ENCODE measurements at places on chromosomes 2 and 18.
A peak's percentile ranks its signal among the peaks of the same experiment; 100 is the strongest.

DNA sequence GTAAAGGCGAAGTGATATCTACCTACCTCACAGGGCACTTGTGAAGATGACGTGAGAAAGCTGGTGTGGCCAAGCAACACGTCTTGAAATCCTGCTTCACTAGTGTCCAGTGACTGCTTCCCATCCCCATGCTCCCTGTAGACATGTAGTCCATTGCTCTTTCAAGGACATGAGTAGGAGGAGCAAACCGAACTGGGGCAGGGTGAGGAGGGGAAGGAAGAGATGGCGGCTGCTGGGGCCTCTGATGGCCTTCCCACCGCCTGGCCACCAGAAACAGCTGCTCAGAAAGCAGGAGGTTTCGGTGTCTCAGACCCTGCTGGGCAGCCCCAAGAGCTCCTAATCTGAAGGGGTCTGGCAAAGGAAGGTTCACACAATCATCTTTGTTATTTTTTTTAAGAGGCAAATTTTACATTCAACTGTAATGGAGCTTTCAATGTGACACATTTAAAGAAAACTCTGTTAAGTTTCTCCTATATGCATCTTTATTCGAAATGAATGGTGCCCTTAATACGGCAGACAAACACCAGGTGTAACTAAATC is 14.7 kb downstream of the CPLX4 start:
- DNase-seq: no peak

DNA sequence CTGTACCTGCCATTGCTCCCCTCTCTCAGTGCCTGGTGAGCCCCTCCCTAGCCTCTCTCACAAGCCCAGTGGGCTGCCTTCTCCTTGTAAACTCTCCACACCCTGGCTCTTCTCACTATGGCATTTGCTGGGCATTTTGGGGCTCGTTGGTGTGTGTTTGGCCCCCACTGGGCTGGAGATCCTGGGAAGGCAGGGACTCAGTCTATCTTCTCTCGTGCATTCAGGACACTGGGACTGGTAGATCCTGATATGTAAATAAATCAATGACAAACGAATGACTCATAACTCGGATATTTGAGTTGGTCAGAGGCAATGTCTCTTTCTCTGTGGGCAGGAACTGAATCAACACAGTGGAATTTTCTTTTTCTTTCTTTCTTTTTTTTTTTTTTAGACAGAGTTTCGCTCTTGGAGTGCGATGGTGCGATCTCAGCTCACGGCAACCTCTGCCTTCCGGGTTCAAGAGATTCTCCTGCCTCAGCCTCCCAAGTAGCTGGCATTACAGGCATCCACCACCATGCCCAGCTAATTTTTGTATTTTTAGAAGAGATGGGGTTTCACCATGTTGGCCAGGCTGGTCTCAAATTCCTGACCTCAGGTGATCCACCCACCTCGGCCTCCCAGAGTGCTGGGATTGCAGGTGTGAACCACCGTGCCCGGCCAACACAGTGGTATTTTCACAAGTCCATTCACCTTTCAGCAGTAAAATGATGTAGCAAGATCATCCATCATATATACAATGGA is 144.6 kb upstream of the SPRED2 start:
- DNase-seq: peak; percentile 12

- no peak for DNase-seq
These were observed 3.7 kb upstream of the SERTAD2 start for GRCh38 chr2:64657411-64657810.

GRCh38 chr2:172447811-172448493 is 20.6 kb downstream of the ITGA6 start:
- no peak for DNase-seq

GRCh38 chr2:181585732-181586131 is 71.2 kb downstream of the CERKL start:
- DNase-seq: no peak

DNA sequence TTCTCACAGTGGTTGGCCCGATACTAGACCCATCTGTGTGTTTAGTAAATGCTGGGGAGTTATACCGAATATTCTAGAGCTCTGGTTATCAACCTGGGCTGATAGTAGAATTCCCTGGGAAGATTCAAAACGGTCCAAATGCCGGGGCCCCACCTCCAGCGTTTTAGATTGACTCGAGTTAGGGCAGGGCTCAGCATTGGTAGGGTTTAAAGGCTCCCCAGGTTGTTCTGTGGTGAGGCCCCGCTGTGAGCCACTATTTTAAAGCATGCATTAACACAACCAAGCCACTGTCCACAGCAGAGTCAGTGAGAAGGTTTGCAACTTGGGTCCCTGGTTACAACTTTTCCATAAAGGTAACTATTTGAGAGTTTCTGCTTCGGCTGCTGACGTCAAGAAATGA is 73.6 kb downstream of the DYSF start:
- DNase-seq: no peak

GRCh38 chr2:127609031-127609751 is 36.8 kb upstream of the GPR17 start:
- DNase-seq: no peak

- DNase-seq: no peak
These were observed 192.6 kb downstream of the MGAT5 start for GRCh38 chr2:134446383-134447017.

- no peak for DNase-seq
These were observed 32.9 kb downstream of the LBH start for GRCh38 chr2:30264274-30264673.

DNA sequence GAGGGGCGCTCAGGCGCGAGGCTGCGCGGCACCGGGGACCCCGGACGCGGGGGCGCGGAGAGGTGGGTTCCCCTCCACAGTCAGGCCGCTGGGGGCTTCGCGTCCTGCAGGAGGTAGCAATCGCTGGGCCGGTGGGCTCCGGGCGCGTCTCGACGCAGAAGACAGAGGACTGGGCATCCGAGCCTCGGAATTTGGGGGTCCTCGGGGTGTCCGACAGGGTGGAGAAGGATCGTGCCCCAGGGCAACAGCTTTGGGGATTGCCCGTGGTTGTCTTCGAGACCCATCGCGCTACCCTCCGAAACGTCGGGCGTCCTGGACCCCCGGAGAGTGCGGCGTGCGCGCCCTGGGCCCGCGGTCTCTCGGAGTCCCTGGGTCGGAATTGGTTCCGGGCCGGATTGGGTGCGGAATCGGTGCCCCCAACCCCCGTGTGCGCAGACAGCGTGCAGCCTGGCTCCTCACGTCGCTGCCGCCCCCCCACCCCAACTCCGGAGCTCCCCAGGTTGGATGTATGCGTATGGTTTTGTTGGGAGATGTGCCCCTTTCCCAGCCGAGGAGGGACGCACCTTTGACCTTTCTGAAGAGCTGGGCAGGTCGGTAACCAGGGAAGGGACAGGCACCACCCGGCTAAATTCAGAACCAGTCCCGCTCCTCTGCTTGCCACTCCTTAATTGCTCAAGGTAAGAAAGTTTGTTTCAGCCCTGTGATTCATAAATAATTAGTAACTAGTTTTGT is 750 bp downstream of the NPAS2 start:
- DNase-seq: no peak

GRCh38 chr2:70979626-70980025 is 1.2 kb downstream of the ANKRD53 start:
- DNase-seq: no peak

DNA sequence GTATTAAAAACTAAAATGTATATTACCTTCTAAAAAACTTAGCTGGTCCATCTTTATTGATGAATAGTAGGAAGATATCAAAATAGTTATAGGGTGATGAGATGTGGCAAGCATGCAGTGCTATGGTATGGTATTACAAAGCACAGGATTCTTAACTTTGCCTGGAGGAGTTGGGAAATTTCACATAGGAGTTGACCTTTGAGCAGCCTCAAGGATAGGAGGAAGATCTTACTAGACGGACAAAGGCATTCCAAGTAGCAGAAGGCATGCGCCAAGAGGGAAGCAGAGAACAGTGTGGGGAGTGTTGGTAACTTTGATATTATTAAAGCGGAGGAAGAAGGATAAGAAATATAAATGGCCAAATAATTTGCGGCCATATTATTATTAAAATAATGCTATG is 60.0 kb downstream of the TTC21B start:
- DNase-seq: no peak

- no peak for DNase-seq
These were observed 144.4 kb downstream of the MBP start for GRCh38 chr18:76988031-76988826.

GRCh38 chr2:69683170-69683971 is 39.8 kb upstream of the AAK1 start:
- no peak for DNase-seq

DNA sequence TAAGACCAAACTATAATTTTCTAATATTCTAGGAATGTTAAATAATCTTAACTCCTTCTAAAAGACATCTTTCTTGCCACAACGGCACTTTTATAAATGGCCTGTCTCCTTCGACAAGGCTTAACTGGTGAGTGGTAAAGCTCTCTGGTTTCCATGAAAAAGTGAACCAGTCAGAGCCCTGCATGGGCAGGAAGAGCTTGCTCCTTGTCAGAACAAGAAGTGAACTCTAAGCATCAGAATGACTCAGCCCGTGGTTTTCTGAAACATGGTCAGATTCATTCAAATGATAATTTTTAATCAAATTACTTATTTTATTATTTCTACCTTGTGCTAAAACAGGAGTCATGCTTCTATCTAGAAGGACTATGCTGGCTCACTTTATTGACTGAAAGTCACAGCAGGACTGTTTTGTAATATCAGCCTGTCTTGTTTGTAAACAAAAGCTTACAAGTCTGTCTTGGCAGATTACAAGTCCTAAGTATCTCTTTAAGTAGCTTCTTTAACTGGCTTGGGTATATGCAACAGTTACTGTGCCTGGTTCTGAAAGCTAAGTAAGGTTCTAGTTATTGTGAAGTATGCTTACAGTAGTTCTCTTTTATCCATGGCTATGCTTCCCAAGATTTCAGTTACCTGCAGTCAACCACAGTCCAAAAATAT is 245.4 kb downstream of the NAPG start:
- DNase-seq: no peak

GRCh38 chr2:65299246-65299645 is 71.6 kb downstream of the ACTR2 start:
- peak; percentile 27 for DNase-seq

DNA sequence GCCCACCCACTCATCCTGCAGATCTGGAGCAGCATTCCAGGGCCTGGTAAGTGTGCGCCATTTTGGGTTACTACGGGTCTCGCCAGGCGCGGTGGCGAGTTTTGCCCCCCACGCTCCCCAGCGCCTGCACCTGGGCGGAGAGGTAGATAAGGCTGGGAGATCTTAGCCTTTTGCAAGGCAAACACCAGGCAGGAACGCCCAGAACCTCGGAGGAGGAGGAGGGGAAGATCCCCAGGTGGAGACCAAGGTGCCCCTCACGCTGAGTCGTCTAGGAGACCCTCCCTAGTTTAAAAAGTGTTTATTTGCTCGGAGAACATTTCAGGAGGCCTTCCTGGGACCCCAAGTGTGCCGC is 365 bp upstream of the RAMP1 start:
- DNase-seq: no peak

- DNase-seq: peak; percentile 52
These were observed at the start of gene MTERF4 for GRCh38 chr2:241102239-241102803. MTERF4 (minus strand) TSS chr2:241102287; CDS start chr2:241102273, 14 bp downstream.

- no peak for DNase-seq
These were observed 670.7 kb downstream of the ERBB4 start for GRCh38 chr2:211867845-211868451.

- DNase-seq: no peak
These were observed 406.8 kb downstream of the NBAS start for GRCh38 chr2:15154297-15154696.

GRCh38 chr2:168602846-168603401 is 146.9 kb downstream of the CERS6 start:
- DNase-seq: no peak

- DNase-seq: no peak
These were observed 15.5 kb upstream of the ATG16L1 start for GRCh38 chr2:233235977-233236376.

GRCh38 chr18:9519399-9519798 is 44.1 kb downstream of the RALBP1 start:
- DNase-seq: no peak

DNA sequence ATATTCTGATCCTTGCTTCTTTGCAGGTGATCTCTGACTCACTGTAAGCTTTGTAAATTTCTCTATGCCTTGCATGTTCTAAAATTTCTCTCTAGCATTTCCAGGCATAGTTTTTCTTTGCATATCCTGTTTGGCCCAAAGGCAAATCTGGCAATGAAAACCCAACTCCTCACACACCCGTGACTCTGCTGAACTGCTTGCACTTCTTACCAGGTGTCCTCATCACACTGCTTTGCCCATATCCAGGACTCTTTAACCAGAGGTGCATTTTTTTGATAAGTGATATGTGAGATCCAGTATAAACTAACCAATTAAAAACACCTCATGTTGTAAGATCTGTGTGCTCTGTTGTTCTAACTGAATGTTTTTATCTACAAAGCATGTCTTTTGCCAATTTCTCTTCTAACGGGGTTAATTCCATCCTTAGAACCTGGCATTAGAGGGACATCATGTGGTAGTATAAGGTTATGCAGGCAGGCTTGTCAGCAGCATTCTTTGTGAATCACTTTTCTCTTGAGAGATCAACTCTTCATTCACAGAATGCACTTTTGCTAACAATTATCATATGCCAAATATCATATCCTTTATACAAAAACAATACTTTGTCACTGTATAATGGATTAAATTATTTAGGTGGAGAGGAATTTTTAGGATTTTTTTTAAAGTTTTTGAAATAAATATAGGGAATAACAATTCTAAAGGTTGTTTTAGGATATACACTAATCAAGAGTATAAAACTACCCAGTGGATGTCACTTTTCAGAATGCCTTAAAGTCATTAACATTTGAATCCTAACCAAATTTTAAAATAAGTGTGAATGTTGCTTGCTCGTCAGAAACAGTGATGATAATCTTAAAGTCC is 20.8 kb upstream of the TMX3 start:
- DNase-seq: no peak

GRCh38 chr2:168997118-168997521 is 34.0 kb downstream of the ABCB11 start:
- DNase-seq: no peak

DNA sequence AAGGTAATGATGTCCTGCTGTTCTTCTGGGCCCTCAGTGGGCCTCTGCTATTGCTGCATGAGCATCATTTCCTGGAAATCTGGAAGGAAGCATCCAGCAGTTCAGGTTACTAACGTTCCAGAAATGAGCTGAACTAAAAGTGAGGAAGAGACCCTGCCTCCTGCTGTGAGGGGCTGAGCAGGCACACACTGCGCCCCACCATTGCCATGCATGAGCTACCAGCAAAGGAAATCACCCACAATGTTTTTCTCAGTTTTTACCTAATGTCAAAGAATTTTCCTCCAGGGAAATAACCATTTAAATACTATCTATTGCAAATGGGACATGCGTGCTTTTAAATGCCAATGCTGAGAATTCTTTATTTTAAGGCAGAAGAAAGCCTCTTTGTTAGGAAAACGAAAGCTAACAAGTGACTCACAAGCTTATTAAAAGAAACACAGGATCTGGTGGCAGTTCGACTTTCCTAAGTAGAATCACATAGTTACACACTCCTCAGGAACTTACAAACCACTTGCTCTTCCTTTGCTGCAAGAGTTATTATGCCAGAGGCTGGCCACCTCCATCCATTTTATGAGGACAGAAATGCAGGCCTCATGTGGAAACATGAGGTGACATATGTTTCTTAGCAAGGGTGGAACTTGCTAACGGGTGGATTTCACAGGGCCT is 152.6 kb upstream of the TTC39C start:
- DNase-seq: peak; percentile 37

GRCh38 chr2:86821306-86821705 is 30.6 kb upstream of the CD8A start:
- no peak for DNase-seq

- no peak for DNase-seq
These were observed 271.0 kb upstream of the HS6ST1 start for GRCh38 chr2:128589681-128590080.

GRCh38 chr2:224999754-225000153 is 42.5 kb downstream of the DOCK10 start:
- DNase-seq: no peak

All from T1000 (cell line).